Activated CD4-positive, alpha-beta memory T cell treated with anti-CD3 and anti-CD28 coated beads, Interleukin-2, amount 10 ng/mL, durations not matched to agents 7 days and 5 days (primary cell): ENCODE measurements at places on chromosomes 4 and X. TPM values are rescaled to one million over a fixed set of nuclear protein-coding genes. Genes with fewer than 3 reads are reported as not detected.

The RCHY1 gene
- 35.7 TPM for total RNA-seq

The RASSF6 gene
- 0.05 TPM for total RNA-seq

The MAGED4B gene
- 2.9 TPM for total RNA-seq

The HSFX3 gene
- total RNA-seq: not detected

The AFM gene
- not detected for total RNA-seq

The PNMA5 gene
- 0.23 TPM for total RNA-seq

The BTC gene
- not detected for total RNA-seq

The CLGN gene
- total RNA-seq: 0.25 TPM

The PNMA6F gene
- not detected for total RNA-seq

The LEF1 gene
- total RNA-seq: 67.4 TPM

The PCYT1B gene
- total RNA-seq: 0.45 TPM

DNA sequence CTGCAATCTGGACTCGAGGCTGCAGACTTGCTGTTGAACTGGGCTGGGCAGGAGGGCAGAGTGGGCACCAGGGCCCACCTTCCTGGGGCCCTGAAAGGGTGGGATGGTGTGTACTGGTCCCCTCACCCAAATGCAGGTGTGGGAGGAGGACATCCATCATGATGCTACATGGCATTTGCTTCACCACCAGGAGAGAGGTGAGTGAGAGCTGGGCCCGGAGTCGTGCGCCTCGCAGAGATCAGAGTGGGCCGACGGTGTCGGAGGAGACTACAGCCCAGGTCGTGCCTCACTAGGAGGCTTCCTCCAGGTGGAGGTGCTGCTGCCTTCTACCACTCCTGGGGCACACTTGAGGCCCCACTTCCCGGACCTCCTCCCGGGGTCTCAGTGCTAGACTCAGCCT lies 50.3 kb downstream of the SCML1 start:
- no peak for DNase-seq

DNA sequence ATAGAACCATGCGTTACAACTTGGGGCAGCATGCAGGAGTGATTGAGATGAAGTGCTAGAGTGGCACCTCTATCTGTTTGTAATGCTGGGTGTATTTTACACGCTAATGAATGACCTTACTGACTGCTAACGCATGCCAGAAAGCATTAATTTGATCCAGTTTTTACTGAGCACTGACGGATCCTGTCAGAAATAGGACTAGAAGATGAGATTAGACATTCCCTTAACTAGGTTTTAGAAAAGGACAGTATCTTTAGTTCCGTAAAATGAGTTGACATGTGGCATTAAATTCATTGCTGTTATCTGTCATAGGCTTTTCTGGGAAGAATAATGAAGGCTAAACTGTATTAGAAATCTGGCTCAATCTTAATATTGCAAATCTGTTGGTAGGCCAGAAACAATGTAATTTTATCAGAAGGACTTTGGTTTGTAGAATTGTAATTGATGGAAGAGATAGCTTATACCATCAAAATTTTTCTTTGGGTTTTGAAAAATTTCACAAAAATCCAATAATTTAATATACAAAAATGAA lies 140.4 kb upstream of the WDFY3 start:
- DNase-seq: no peak

DNA sequence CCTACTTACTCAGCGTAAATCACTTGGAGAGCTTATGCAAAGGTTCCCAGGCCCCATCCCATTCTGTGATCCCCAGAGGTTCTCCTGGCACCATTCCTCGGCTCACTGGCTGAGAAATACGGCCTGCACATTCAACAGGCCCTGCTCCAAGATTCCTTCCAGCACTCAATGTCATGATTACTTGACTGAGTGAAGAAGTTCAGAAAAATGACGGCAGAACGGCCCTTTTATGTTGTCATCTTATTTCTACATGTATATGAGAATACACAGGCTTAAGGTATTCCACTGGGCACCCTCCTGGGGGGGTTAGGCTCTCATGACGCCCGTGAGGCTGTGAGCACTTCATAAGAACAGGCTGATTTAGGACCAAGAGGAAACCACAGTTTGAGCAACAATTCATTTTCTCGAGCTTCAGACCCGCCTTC lies 190.6 kb downstream of the NSUN7 start:
- no peak for DNase-seq

GRCh38 chr4:5636766-5637670 lies 71.3 kb downstream of the EVC2 start:
- no peak for DNase-seq

- no peak for DNase-seq
Measured at GRCh38 chrX:36983831-36984230, 24.3 kb upstream of the FAM47C start.

- DNase-seq: no peak
Measured at GRCh38 chr4:48566034-48566384, 76.0 kb downstream of the ZAR1 start.

DNA sequence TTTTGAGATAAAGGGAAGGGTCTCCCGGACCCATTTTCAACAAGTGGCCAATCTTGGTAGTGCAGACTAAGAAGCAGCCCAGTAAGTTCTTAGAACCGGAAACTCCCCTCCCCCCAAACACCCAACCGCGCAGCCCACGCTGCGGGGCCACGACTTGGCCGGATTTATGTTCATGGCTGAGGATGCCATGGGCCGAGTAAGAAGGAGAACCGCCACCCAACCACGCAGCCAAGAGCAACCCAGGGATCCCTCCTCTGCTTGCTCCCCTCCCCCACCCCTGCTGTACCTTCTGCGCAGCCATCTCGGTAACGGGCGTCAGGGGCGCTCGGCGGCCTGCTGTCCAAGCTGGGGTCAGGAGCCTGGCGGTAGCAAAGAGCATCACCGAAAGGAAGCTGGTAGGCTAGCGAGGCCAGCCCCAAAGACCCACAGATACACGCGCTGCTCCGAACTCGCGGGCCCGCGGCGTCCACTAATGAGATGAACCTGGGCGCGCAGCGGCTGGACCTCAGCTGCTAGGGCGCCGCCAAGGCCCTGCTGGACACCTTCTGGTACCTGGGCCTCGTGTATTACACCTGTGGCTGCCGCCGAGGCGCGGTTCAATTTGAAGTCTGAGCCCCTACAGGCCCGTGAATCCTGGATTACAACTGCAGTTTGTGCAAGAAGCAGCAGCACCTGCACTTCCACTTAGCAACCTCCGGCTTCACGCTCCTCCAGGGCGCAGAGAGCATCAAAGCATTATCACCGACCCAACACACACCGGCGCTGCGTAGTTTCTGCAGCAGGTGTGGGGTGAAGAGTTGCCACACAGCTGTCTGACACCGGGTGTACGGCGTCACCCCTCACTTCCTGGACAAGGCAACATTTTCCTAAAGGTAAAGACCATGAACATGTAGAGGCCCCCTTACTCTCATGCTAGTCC lies 63.4 kb downstream of the NUDT10 start:
- peak; percentile 44 for DNase-seq

DNA sequence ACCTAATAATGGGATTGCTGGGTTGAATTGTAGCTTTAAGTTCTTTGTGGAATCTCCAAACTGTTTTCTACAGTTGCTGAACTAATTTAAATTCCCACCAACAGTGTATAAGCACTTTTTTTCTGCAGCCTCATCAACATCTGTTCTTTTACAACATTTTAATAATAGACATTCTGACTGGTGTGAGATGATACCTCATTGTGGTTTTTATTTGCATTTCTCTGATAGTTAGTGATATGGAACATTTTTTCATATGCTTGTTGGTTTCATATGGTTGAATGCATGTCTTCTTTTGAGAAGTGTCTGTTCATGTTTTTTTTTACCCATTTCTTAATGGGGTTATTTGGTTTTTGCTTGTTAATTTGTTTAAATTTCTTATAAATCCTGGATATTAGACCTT lies 1718.9 kb downstream of the C4orf33 start:
- DNase-seq: no peak

GRCh38 chr4:188030401-188030800 lies 34.8 kb downstream of the ZFP42 start:
- DNase-seq: no peak

- DNase-seq: no peak
Measured at GRCh38 chrX:9163214-9163709, 129.3 kb upstream of the FAM9B start.

- DNase-seq: no peak
Measured at GRCh38 chrX:4850312-4850711, 1136.9 kb upstream of the PRKX start.

GRCh38 chr4:115424852-115425251 lies 311.4 kb upstream of the NDST4 start:
- no peak for DNase-seq

DNA sequence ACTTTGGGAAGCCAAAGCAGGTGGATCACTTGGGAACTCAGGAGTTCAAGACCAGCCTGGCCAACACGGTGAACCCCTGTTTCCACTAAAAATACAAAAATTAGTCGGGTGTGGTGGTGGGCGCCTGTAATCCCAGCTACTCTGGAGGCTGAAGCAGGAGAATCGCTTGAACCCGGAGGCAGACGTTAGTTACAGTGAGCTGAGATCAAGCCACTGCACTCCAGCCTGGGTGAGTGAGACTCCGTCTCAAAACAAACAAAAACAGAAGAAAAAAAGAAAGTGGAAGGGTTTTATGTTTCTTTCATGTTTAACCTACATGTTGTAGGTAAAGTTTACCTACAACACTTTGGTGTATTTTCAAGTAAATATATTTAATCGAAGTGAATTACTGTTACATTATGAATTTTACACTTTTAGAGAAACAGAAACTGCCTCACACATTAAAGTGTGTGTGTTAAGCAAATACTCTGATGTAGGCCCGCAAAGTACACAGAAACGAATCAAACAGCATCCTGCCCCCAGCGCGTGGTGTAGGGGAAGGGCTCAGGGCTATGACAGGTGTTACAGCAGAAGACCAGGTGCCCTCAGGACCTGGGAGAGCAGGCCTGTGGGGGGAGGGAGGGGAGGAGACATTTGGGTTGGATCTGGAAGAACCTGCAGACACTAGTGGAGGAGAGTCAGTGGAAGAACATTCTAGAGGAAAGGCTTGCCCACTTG lies 39.0 kb downstream of the PTTG2 start:
- DNase-seq: no peak

- DNase-seq: no peak
Measured at GRCh38 chrX:48497871-48498270, 10.9 kb upstream of the PORCN start.

- no peak for DNase-seq
Measured at GRCh38 chr4:161320377-161320776, 843.4 kb downstream of the FSTL5 start.

GRCh38 chr4:173252024-173252935 lies 81.9 kb downstream of the HMGB2 start:
- no peak for DNase-seq

DNA sequence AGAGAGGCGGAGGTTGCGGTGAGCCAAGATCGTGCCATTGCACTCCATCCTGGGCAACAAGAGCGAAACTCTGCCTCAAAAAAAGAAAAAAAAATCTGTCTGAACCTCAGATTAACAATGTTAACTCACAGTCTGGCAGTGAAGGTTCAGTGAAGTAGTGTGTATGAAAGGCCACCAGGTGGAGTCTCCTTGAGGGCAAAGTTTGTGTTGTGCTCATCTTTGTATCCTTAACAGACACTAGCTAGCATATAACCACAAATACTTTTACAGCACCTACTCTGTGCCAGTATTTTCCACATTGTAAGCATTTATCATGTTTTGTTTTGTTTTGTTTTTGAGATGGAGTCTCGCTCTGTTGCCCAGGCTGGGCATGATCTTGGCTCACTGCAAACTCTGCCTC lies 46.0 kb upstream of the MGST2 start:
- no peak for DNase-seq

DNA sequence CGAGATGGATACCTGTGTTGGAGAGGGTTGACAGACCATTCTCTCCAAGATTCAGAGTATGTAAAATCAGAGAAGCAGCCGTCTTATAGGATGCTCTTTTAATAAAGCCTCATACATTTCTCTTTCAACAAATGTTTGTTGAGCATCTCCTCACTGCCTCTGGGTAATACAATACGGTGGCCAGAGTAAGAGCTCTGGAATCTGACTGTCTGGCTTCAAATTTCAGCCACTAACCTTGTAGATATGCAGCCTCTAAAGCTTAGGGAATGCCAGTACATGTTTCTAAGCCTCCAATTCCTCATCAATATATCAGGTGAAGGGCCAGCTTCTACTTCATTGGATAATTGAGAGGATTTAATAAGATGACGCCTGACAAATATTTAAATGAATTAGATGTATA lies 61.3 kb downstream of the CLNK start:
- DNase-seq: no peak

DNA sequence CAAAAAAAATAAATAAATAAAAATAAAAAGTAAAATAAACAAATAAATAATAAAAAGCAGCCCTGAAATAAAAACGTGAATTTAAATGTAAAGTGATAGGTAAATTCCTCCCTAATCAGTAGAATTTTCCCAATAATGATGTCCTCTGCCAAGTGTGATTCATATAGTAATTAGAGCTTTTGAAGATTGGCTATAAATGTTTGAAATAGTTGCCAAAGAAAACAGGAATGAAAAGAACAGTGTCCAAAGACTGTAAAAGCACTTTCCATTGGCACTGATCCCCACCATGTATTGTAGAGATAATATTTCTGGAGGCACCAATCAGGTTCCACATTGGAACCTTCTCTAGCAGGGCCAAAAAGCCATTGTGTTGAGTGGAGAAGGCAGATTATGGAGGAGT lies 25.9 kb upstream of the SMARCAD1 start:
- DNase-seq: no peak

- DNase-seq: no peak
Measured at GRCh38 chr4:101239665-101240064, 107.7 kb downstream of the PPP3CA start.
